ENCODE measurements at places on chromosomes 2 and 18.

GRCh38 chr2:160893581-160893980, 266.6 kb upstream of the TANK start:
- DNase-seq, result no peak

DNA sequence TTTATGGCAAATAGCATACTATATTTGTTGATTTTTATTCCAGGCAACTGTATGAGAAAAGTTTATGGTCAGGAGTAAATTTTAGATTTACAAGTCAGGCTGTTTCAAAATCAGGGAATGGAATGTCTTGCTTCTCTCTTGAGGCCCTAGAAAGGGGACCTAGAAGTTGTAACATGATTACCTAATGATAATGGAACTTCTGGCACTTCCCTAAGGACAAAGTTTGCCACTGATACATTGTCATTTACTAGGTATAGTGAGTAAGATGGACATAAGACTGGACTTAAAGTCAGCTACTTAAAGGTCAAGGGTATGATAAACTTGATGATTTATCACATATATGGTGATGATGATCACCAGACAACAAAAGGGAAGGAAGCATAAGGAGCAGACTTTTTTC, 103.3 kb upstream of the VRK2 start:
- DNase-seq, result no peak

DNA sequence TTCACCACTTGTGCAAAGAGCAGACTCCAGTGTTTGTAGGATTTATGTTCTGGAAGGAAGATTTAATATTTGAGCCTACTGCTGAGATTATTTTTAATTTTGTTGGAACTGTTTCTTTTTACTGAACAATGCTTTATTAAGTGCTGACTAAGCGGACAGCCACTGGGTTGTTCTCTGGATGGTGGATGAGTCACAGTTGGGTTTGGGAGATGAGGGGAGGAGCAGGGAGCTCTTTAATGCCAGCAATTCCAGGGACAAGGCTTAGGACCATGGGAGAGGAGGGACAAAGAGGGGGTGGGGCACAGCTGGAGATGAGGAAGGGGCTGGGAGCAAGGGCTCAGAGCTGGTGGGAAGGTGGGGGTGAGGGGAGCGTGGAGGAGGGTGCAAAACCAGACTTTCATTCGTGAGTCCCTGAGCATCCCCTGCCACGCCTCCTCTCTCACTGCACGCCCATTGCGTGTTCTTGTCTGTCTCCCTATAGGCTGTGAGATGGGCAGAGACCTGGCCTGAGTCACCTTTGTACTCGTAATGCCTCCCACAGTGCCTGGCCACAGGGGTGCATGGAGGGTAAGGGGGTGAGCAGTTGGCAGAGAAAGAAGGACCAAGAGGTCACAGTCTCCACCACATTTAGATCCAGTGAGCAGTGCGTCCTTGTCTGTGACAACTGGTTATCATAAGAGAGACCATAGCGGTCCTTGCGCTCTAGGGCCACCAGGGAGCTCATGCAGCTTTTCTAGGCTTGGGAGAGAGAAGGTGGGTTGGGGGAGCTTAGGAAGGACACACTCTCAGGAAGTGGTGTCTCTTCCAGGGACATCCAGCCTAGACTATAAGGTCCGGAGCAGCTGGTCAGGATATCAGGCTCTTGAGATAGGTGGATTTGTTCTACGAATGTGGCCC, 18.4 kb downstream of the SLC4A3 start:
- DNase-seq, result no peak

DNA sequence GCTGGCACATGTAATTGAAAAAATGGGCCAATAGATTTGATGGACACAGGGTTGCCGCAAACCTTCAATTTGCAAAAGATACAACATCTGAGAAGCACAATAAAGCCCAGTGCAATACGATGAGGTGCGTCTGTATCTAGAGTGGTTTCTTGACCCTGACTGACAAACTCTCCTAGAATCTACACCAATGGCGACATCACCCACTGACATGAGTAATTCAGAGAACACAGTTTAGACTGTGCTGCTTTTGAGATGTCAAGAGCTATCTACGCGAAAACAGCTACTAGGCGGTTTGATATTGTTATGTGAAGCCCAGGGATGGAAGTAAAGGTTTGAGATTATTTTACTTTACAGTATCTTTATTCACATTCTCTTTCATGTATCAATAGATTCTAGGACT, 104.9 kb downstream of the EIPR1 start:
- no peak for DNase-seq

DNA sequence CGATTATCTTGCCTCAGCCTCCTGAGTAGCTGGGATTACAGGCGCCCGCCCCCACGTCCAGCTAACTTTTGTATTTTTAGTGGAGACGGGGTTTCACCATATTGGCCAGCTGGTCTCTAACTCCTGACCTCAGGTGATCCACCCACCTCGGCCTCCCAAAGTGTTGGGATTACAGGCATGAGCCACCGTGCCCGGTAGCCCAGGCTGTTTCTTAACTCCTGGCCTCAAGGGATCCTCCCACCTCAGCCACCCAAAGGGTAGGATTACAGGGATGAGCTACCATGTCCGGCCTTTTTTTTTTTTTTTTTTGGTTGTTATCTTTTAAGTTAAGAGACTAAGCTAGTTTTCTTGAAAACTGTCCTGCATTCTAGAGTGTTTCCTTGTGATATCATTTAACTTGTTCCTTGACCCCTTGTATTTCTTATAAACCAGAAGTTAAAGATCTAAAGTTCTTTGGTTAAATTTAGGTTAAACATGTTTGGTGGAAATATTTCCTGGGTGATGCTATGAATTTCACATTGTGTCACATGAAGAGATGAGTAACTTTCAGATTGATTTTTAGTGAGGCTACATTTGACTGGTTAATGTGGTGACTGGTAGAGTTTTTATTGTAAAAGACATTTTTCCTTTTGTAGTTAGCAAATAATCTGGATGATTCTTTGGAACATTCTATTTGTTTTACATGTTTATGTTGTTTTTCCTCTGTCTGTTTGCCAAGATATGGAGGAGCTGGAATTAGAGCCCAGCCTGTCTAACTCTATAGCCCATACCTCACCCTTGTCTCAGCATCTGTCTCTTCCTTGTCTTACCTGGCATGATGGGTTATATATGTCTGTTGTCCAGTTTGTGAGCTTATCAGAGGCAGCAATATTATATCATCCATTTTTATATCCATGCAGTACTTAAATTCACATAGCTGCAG, 5.2 kb downstream of the NCAPH start:
- no peak for DNase-seq

DNA sequence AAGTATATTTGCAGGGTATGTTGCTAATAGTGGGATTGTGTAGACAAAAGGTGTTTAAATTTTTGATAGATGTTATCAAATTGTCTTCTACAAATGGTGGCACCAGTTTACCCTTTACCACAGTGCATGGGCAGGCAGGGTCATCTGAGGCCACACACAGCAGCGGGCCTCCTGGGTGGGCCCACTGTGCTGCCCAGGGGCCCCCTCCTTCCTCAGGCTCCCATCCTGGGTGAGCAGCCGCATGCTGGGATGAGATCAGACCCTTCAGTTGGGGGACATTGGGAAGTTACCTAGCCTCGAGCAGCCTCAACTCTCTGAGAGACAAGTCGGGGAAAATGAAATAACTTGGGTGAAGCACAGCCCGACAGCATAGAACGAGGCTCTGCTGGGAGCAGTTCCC, 9.7 kb downstream of the MYO7B start:
- no peak for DNase-seq

GRCh38 chr2:218879776-218880101, 913 bp upstream of the WNT10A start:
- DNase-seq, result no peak

DNA sequence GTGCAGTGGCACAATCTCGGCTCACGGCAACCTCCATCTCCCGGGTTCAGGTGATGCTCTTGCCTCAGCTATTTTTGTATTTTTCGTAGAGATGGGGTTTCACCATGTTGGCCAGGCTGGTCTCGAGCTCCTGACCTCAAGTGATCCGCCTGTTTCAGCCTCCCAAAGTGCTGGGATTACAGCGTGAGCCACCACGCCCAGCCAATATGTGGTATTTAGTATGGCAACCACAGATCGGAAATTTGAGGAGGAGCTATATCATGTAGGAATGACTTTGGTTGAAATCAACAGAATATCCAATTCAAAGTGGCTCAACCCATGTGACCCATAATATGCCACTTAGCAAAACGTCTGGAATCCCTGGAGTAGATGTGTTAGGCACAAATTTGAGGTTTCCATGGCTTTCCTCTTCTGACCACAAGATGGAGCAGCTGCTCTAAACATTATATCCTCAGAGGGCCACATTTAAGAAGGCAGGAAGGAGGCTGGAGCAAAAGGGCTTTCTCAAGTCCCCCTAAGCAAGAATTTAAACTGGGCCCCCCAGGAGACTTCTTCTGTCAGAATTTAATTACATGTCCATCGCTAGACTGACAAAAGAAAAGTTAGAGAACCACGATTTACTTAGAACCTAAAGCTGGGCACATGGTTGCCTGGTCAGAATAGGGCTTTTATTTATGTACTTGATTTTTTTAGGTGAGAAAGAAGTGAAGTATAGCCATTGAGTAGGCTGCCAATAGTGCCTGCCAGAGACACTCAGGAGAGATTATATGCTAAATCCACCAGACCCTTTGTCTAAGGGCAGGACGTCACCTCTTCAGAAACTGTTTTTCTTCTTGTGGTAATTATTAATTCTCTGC, 49.6 kb upstream of the ITSN2 start:
- DNase-seq, result peak; percentile 81

- DNase-seq, result no peak
These were observed 78.7 kb upstream of the ITGA4 start for GRCh38 chr2:181378491-181378890.

- peak; percentile 63 for DNase-seq
These were observed 5.0 kb downstream of the RNF144A start for GRCh38 chr2:6922201-6922656.

- no peak for DNase-seq
These were observed 73.1 kb upstream of the MAP4K3 start for GRCh38 chr2:39510140-39510539.

DNA sequence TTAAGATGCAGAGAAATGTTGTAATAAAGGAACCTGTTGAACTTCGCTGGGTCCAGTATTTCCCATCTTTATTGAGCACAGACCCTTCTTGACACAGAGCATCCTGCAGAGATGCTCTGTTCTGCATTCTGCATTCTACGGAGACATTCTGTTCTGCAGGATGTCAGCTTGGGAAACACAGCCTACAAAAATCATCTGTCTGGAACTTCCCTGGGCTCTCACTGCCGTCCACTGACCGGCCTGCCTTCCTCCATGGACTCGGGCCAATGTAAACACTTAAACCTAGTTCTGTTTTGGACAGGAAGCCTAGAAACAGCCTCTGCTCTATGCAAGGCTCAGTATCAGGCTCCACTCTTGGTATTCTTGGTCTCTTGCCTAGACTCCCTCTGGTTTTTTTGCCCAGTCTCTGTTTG, 90.0 kb upstream of the PPP1CB start:
- DNase-seq, result no peak

GRCh38 chr2:225740086-225740485, 340.6 kb downstream of the NYAP2 start:
- DNase-seq, result no peak

GRCh38 chr2:217282531-217282930, 422.7 kb upstream of the TNP1 start:
- DNase-seq, result no peak

GRCh38 chr2:161273038-161273760, 35.0 kb upstream of the PSMD14 start:
- peak; percentile 37 for DNase-seq

DNA sequence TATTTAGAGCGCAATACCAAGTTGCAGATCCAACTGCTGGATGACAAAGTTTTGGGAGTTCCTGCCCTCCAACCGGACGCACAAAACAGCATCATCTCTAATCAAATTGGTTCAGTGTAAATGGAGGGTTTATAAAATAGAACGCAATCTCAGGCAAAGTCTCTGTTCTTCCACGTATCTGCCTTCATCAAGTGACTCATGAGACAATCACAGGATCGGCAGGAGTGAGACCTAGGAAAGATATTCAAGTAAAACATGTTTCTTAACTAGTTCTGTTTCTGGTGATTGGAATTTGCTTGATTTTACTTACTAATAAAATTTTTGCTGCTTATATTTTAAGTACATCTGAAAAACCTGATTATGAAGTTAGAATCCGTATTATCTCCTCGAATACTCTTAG, 7.6 kb downstream of the FZD5 start:
- no peak for DNase-seq

GRCh38 chr18:31680831-31681568, 3.4 kb downstream of the B4GALT6 start:
- peak; percentile 33 for DNase-seq

- no peak for DNase-seq
These were observed 7.3 kb downstream of the IL1R1 start for GRCh38 chr2:102149644-102150455.

DNA sequence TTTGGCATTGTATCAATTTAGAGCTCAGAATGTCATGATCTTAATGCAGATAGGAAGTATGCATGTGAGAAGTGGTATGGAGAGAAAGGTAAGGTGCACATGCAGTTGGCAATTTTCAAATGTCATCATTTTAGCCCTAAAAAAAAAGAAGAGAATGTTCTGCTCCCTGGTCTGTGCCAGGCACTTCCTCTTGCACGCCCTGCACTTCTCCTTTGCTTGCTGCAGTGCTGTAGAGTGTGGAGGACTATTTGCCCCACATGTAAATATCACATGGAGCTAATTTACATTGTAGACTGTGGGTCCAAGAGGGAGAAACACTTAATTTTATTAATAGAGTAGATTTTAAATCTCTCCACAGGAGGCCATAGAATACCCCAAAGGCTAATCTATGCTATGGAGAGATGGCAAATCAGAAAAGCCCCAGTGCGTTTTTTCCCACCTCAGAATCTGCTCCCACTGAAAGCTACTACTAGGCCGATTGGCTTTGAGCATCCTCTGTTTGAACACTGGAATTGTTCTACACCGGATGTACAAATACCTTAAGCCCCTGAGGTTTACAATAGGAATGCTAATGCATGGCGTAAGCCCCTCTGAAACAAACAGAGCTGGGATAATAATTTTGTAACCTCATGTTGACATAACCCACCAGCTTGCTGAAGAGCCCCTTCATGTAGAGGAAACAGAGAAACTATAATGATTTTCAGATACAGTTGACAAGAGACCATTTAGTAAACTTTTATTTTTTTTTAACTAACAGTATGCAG, 137.2 kb upstream of the KLHL14 start:
- DNase-seq, result no peak

- no peak for DNase-seq
These were observed 95.6 kb upstream of the LHCGR start for GRCh38 chr2:48851161-48851560.

DNA sequence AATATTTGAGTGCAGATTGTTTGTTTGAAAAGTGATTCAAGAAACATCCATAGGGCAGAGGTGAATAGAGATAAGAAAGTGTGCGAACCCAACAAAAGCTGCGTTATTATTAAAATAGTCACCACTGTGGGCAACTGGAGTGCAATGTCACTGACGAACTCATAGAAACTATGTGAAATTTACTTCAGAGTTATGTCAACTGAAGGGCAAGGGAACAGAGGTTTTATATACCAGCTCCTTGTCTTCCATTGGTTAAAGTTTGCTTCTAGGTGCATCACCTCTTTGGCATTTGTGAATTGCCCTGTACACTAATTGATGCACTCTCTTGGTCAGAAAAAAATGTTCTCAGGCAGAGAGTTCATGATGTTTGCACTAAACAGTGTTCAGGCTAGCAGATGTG, 110.5 kb upstream of the NYAP2 start:
- no peak for DNase-seq

All from iPS-NIHi11 (cell line).